T-helper 2 cell (primary cell): ENCODE measurements at places on chromosomes 11 and 22.
A peak's percentile ranks its signal among the peaks of the same experiment; 100 is the strongest.

DNA sequence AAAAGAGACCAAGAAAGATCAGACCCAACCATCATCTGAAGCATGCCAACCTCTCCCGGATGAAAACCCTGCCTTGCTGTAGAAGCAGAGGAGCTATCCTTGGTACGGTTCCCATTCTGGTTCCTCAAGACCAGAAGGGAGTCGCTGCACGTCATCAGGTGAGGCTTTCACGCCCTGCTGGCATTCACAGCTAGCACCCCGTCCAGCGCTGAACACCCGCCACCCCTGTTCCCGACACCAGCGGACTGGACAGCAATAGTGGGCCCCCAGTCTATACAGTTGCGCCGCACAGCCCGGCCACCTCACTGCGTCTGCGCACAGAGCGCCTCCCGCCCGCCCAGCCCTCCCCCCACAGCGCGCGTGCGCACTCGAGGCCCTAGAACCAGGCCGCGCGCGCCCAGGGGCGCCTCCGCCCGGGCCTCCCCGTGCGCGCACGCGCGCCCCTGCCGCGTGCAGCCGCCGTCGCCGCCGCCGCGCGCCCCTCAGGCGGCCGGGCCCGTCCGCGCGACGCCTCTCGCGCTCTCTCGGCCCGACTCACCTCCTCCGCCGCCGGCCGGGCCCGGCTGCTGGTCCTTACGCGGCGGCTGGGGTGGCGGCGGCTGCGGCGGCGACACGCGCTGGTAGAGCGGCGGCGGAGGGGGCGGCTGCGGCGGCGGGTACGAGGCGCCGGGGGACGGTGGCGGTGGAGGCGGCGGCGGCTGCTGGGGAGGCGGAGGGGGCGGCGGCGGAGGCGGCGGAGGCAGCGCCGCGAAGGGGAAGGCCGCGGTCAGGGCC is 706 bp downstream of the SF1 start:
- DNase-seq = peak; percentile 72

DNA sequence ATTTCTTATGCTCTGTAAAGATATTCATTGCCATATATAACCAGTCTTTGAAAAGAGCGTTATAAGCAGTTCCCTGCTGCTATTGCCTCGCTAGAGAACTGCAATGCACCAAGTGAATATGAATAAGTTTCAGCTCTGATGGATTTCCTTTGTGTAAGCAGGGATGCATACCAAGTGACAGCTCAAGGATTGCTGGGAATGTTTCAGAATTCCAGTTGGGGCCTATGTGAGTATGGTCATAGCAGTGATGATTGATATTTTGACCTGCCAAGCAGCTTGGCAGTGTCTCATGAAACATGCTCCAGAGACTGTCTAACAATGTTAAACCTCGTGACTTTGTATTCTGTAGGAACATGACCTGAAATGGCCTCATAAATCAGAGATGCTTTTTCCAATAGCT is 312.6 kb downstream of the C11orf87 start:
- DNase-seq = no peak

DNA sequence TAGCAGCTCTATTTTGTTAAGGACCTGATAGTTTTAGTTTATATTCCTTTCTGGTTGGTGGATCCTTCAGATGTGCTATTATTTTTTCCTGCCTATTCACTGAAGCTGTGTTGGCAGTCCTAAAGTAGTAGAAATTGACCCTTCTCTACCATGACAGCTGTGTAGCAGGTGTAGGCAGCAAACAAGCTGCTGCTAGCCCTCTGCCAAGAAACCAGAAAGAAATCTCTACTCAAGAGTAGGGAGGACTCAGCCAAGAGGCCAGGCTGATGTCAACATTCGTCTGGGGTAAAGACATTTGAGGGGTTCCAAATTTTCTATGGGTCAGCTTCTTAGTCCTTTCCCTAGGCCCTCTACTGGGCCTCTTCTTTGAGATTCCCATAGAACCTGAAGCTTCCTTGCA is 51.2 kb downstream of the CSTF3 start:
- DNase-seq = no peak

DNA sequence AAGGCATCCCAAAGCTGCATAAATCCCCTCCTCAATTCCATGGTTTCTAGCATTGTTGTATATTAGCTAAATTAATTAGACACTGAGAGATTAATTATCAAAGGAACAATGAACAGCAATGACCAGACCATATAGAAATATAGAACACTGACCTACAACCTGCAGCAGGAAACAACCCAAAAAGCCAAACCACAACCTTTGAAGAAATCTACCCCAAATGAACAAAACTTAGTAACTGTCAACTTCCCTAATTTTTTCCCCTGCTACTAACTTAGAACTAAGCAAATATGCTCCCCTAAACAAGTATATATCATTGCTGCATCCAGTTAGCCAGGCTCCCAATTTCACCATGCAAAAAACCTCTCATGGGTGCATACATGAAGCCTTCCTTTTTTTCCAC is 268.0 kb upstream of the ANO3 start:
- DNase-seq = no peak

- no peak for DNase-seq
Observed at GRCh38 chr11:122853261-122853660, 15.0 kb downstream of the CRTAM start.

GRCh38 chr11:114040706-114041211 is 18.8 kb upstream of the ZBTB16 start:
- DNase-seq = no peak

- no peak for DNase-seq
Observed at GRCh38 chr11:24134879-24135589, 361.8 kb upstream of the LUZP2 start.

DNA sequence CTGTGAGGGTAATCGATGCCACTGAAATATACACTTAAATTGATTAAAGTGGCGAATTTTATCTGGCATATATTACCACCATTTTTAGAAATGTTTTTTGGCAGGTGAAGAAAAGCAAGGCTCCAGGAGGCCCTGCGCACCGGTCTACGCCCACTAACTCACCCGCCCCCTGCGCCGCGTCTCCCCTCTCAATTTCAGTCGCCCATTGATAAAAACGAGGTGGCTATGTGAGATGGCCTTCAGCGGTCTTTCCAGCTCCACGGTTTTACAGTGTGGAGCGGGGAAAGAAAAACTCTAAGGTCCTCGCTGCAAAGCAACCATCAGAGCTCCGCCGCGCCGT is 602 bp upstream of the AQP11 start:
- DNase-seq = no peak

GRCh38 chr22:37502342-37503182 is 16.4 kb upstream of the MFNG start:
- no peak for DNase-seq

DNA sequence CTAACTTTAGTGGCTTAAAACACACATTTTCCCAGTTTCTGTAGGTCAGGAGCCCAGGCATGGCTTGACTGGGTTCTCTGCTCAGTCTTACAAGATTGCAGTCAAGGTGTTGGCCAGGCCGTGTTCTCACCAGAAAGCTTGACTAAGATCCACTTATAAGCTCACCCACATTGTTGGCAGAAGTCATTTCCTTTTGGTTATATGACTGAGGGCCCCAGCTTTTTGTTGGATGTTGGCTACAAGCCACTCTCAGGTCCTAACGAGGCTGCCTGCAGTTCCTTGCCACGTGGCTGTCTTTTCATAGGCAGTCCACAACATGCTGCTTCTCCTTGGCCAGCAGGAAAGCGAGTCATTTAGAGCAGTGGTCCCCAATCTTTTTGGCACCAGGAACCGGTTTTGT is 79.3 kb upstream of the CRTAM start:
- no peak for DNase-seq

DNA sequence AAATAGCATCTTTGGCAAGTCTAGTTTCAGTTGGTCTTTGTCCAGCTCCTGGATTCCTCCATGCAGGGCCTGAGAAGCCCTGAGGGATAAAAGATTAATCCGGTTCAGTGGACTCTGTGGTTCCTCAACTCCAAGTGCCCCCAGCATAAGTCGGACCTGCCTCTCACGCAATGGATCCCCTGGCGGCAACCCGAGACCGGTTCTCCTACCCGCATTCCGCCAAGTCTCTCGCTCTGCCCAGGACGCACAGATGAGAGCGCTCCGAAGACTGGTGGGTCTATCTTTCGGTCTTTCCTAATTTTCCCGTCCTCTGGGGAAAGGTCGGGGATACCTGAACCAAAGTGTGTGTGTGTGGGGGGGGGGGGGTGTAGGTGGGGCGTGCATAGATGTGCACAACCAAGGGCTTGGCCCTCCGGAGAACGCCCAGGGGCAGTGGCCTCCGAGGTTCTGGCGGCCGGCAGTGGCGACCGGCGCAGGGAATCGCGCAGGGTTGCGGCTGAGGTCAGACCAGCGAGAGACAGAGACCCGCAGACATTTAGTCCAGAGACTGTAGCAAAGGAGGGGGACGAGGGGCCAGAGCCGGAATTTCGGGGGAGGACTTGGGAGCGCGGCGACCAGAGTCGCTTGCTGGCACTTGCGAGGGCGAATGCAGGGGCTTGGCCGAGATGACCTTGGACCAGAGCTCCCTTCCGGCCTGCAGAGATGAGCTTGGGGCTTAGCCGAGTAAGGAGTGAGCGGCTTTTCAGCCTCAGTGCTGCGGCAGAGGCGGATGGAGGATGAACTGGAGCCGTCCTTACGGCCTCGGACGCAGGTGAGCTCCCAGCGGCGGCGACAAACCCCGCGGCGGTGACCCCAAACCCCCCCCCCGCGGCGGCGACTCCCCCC is 712 bp upstream of the SLC2A11 start:
- DNase-seq = no peak

DNA sequence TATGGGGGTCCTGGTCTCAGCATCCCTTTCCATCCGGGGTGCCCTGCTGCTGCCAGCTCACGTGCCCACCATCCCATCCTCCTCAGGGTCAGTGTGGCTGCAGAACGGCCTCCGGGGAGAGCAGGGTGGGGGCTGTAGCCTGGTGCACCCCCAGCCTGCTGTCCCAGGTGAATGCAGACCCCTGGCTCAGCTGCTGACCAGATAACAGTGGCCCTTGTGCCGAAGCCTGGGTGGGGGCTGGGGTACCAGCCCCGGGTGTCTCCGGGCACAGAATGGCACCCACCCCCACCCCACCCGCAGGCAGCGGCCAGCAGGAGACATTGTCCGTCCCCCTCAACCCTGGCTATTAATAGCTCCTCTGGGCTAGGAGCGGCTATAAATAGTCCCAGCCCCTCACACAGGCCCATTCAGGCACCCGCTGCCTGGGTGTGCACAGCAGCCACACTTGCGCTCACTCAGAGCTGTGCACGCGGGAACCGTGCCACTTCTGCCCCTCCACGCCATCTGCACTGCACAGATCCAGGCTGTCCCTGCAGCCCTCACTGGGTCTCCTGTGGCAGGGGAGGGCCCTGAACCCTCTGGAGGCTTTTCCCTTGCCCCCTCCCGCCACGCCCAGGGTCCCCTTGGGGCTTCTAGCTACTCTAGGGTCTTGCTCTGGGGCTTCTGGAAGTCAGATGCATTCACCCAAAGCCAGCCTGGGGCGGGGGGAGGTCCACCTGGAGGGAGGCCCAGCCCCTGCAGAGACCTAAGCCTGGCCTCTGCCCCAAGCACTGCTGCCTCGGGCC is 18.7 kb downstream of the CRELD2 start:
- no peak for DNase-seq

DNA sequence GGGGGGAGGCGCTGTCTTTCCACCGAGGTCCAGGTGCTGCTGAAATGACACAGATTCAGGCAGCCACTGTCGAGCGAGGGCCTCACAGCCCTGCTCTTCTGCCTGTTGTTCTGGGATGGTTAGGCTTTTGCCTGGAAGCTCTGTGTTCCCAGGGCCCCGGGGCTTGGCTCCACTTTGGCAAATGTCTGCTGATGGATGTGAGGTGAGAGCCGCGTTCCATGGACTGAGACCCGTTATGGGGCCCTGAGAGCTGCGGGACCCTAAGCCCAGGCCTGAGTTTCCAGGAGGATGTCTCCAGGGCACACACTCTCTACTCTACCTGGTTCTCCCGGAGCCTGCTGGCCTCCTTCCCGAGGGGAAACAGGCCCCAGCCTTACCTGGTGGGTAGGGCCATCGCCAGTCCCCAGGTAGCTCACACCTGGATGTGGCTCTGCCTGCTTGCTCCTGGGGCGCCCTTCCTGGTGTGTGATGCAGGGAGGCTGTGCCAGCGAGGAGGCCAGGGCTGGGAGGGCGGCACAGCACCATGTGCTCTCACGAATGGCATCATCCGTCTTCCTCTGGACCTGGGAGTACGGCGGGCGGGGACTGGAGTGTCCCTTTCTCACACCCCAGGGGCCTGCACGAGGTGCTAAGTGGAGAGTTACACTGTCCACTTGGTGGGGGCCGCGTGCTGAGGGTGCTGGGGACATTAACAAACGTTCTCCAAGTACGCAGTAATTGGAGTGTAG is 435.5 kb downstream of the TBC1D22A start:
- no peak for DNase-seq

DNA sequence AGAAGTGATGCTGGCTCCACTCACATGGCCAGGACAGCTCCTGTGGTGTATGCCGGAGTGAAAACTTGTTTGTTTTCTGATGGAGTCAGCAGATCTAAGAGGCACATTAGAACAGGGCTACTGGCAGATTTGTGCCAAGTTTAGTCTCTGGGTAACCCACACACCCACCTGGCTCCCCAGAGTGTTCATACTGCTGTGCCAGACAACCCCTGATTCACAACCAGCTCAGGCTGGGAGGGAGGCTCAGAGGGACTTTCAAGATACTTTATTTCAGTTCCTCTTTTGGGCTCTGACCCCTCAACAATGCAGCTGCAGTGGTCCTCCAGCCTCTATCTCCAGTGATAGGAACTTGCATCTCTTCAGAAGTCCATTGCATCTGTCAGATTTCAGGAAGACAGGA is 8.5 kb downstream of the NTM start:
- DNase-seq = no peak

- DNase-seq = no peak
Observed at GRCh38 chr22:30564761-30565119, 9.7 kb downstream of the GAL3ST1 start.

DNA sequence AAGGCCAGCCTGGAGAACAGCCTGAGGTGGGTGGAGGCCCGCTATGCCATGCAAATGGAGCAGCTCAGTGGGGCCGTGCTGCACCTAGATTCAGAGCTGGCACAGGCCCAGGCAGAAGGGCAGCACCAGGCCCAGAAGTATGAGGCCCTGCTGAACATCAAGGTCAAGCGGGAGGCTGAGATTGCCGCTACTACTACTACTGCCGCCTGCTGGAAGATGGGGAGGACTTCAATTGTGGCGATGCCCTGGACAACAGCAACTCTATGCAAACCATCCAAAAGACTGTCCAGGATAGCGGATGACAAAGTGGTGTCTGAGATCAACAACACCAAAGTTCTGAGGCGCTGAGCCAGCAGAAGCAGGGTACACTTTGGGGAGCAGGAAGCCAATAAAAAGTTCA is 3.1 kb upstream of the TMEM218 start:
- no peak for DNase-seq

DNA sequence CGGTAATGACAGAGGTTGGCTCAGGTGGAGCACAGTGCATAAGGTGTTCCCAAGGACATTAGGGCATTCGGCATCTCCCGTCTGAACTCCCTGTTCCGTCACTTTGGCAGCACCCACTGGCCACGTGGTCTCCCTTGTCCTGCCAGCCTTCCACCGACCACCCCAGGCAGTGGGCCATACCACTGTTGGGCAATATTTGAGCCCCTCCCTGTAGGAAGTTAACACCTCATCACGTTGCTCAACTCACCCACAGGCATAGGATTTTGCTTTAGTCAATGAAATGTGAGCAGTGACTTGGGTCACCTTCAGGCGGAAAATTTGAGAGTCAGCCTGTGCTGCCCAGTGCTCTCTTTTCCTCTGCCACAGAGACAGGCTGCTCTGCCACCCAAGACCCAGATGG is 44.0 kb downstream of the SERPINH1 start:
- DNase-seq = no peak
